ENCODE measurements at places on chromosomes 2 and 18.

DNA sequence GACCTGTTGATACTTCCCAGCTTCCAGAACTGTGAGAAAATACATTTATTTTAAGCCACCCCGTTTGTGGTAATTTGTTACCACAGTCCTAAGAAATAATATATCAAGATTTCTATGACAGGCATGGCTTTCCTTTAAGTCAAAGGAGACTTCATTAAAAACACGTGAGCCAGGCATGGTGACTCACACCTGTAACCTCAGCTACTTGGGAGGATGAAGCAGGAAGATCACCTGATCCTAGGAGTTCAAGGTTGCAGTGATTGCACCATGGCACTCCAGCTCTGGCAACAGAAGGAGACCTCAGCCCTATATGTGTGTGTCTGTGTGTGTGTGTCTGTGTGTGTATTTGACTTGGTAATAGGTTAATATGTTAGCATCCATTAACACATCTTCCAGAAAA lies 69.8 kb upstream of the SCN7A start:
- no peak for DNase-seq

DNA sequence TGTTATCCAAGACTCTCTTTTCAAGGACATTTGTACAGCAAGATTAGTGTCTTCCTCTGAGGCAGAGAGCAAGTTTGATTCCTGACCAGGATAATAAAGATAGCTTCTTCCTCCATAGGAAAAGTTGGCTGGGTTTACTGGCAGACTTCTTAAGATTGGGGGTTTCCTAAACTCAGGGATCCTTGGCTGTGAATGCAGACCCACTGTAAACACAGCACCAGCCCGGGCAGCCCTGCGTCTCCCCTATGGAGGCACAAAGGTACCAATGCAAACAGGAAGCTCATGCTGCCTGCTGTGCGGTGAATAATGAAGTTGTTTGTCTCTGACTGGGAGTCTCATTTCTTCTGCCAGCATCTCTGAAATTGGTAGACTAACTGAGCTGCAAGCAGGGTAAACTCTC lies 96.2 kb upstream of the ARHGAP28 start:
- no peak for DNase-seq

GRCh38 chr2:167181134-167181533 lies 292.9 kb downstream of the XIRP2 start:
- no peak for DNase-seq

DNA sequence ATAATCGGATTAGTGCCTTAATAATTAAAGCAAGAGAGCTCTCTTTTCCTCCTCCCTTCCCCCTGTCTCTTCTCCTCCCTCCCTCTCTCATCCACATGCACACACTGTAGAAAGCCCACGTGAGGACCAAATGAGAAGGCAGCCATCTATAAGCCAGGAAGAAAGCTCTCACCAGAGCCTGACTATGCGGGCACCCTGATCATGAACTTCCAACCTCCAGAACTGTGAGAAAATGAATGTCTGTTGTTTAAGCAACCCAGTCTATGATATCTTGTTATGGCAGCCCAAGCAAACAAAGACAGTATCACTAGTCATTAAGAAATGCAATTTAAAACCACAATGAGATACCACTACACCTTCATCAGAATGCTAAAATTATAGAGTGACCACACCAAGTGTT lies 220.3 kb downstream of the EN1 start:
- no peak for DNase-seq
